ENCODE measurements at places on chromosomes 13 and 19.

GRCh38 chr19:21491146-21491545, 14.3 kb upstream of the ZNF429 start:
- no peak for DNase-seq

GRCh38 chr13:51276636-51277035, 54.4 kb downstream of the FAM124A start:
- DNase-seq, result no peak

- no peak for DNase-seq
Observed at GRCh38 chr13:20473888-20474287, 51.8 kb downstream of the CRYL1 start.

- DNase-seq, result no peak
Observed at GRCh38 chr13:46119883-46120614, 15.2 kb upstream of the CPB2 start.

GRCh38 chr13:43770871-43771270, 15.9 kb downstream of the ENOX1 start:
- no peak for DNase-seq

- DNase-seq, result no peak
Observed at GRCh38 chr19:35360880-35361420, 2.7 kb downstream of the FFAR3 start.

GRCh38 chr13:62837895-62838294, 1422.2 kb upstream of the PCDH20 start:
- DNase-seq, result peak; percentile 44

DNA sequence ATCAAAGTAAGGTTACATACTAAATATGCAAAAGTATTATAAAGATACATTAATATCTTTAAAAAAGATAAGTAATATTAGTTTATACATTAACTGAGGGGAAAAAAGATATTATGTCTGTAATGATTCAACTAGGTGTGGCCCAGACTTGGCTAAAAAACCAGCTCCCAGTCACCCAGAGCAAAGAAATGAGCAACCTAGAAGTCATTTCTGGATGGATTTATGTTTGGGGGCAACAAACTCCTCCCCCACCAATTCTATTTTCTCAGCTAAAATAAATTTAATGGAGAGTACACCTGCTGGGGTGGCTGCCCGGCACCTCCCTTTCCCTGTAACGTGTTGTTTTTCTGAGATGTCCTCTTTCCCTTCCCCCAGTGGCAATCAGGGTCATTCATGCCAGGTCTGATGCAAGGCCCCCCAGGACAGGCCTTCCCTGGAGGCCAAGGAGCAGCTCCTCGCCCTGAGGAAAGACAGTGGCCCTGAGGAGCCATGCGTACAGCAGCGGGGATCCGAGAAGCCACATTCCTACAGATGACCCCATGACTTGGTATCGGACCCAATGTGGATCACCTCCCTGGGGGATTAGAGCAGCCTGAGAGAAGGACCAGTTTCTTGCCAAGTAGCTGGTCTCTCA, 78.6 kb upstream of the DOCK9 start:
- no peak for DNase-seq

DNA sequence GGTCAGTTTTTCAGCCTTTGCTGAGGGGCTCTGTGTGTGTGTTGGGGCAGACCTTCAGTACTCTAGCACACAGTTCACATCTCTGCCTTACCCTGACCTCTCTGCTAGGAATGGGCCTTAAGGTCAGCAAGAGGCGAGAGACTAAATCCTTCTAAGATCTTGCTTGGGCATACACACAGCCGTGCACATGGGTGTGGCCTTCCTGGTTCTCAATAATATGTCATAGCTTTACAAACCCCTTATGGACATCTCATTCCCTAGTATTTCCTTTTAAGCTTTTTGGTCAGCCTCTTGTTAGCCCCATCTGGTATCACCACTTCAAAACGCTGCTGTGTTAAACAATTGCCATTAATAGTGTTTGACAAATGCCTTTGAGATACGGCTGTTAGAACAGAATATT, 69.4 kb upstream of the SPATA13 start:
- DNase-seq, result no peak

- DNase-seq, result no peak
Observed at GRCh38 chr19:16040642-16041041, 35.7 kb upstream of the TPM4 start.

- no peak for DNase-seq
Observed at GRCh38 chr13:50149932-50150331, 134.7 kb downstream of the KCNRG start.
